HCT116 (cell line): ENCODE measurements at places on chromosomes 4 and X.

DNA sequence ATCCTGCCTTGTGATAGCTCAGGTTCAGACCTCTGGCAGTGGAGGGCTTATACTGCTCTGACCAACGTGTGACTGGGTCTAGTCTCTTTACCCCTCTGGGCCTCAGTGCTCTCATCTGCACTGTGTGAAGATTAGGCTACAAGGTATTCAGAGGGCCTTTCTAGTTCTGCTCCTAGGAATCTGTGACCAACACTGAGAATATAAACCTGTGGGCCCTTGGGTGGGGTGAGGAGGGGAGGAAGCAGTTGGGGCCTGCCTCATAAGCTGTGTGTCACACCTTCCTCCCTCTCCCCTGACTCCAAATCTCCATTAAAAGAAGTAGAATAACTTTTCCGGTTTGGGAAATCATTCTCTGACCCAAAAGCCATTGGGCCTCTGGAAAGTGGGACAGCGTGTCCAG lies 66.3 kb upstream of the MSN start:
- H3K27me3 ChIP-seq = no peaks in the 10 kb centered on the region
- H3K4me3 ChIP-seq = no peak overlapping the region
- H3K4me1 ChIP-seq = peaks cover under 1% of the 10 kb centered on the region; the same call in 1 of the 2 replicates

DNA sequence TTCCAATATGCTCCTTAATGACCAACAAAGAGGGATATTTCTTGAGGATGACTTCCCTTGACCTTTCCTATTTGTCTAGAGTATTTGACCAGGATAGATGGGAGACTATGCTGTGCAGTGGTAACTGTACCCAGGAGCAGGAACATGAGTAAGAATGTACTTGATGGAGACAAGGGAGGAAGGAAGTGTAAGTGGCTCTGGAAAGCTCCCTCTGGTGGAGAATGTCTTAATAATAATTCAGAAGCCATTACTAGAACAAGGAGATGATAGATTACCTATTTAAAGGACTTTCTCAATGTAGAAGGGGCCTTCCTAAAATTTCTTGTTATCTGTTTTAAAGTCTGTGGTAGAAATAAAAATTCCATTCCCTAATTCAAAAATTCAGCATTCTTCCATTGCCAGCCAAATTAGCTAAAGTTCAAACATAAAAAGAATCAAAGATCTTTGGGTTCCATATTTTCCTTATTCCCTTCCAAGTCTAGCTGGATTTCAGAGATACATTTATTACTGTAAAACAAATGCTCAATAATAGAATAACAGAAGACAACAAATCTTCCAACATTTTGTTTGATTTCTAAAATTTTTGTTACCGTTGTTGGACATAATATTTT lies 83.8 kb downstream of the GRID2 start:
- no peaks in the 10 kb centered on the region for H3K4me1 ChIP-seq
- peak; percentile 68 for DNase-seq
- H3K4me3 ChIP-seq = no peak overlapping the region
- no peak overlapping the region for H3K27ac ChIP-seq

DNA sequence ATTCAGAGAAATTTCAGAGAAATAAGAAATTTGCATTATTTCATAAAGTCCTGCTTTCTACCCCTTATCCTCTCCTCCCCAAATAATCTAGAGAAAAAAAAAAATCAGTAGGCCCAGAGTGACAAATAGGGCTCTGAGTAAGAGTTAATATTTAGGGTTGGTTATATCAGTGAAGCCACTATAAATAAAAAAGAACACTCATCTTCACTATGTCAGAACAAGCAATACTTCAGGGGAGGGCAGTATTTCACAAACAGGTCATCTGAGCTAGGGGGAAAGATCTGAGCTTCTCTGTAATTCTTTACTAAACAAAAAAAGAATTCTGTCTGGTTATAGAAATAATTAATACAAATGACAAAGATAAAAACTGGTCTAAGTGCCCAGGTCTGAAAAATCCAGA lies 39.4 kb downstream of the PDE5A start:
- H3K27me3 ChIP-seq = no peaks in the 10 kb centered on the region
- H3K36me3 ChIP-seq = no peaks in the 10 kb centered on the region
- no peaks in the 10 kb centered on the region for H3K4me1 ChIP-seq
- no peak overlapping the region for H3K4me3 ChIP-seq
- no peak for DNase-seq
- no peak overlapping the region for H3K27ac ChIP-seq

- DNase-seq = no peak
- no peaks in the 10 kb centered on the region for H3K36me3 ChIP-seq
- H3K4me3 ChIP-seq = no peak overlapping the region
- no peaks in the 10 kb centered on the region for H3K27me3 ChIP-seq
- no peaks in the 10 kb centered on the region for H3K4me1 ChIP-seq
These were observed 10.8 kb downstream of the CA5B start for GRCh38 chrX:15748841-15749240.

- no peak overlapping the region for H3K27ac ChIP-seq
- peak; percentile 24 for DNase-seq
- H3K4me3 ChIP-seq = no peak overlapping the region
These were observed 419.9 kb upstream of the NWD2 start for GRCh38 chr4:36824682-36825081.

DNA sequence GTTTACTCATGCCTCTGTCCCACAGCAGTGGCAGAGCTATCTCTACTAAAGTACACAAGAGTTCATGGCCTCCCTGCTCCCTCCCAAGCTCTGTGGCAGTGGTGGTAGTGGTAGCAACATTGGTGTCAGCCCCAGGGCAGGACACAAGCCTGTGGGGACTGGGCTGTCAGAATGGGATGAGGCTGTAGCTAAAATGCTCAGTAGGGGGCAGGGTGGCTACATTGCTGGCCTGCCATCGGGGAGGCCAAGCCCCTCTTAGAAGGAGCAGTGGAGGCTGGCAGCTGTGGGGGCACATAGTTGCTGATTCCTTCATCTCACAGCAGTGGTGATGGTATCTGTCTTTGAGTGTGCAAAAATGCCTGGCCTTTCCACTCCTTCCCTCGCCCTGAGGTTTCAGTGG lies 461.7 kb downstream of the PCDH18 start:
- no peaks in the 10 kb centered on the region for H3K4me1 ChIP-seq
- H3K4me3 ChIP-seq = no peak overlapping the region
- no peak for DNase-seq
- H3K27ac ChIP-seq = no peak overlapping the region

- H3K27ac ChIP-seq = no peak overlapping the region
- DNase-seq = no peak
- no peaks in the 10 kb centered on the region for H3K36me3 ChIP-seq
- no peaks in the 10 kb centered on the region for H3K4me1 ChIP-seq
These were observed 98.1 kb upstream of the ENPP6 start for GRCh38 chr4:184315675-184316359.

DNA sequence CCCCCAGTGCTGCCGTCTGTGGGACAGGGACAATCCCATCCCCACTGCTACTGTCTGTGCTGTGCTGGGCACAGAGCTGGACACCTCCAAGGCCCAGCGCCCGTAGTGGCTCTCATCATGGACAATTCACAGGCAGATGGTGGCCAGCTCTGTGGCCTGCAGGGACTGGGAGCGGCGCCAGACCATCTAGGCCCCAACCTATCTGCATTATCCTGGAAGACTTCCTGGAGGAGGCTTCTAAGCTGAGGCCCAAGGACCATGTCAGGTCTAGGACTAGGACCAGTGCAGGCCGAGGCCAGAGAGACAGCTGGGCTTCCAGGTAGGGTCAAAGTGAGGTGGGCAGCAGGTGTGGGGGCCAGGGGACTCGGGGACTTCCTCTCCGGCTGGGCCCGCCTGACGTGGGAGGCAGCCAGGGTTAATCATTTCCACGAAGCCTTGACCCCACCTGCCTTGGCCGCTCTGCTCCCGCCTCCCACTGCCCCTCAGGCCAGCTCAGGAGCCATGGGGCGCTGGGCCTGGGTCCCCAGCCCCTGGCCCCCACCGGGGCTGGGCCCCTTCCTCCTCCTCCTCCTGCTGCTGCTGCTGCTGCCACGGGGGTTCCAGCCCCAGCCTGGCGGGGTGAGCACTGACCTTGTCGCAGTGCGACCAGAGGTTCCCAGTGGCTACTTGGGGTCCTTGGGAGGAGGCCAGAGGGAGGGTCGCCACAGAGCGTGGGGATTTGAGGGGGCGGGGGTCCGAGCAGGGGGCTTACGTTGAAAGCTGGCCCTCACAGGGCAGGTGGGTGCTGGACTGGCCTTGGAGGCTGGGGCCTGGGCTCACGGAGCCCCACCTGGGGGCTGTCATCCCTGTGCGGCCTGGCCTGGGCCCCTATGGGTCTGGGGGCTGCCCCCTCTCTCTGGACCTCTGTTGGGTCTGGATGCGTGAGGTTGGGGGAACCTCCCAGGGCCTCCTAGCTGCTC lies at the start of gene HGFAC:
TSS of gene HGFAC (plus strand) at position 468 of the 959 bp plus-strand sequence. CDS start at position 502, 34 bp downstream.
- H3K36me3 ChIP-seq = no peaks in the 10 kb centered on the region
- no peak within 1 kb of the TSS for H3K4me3 ChIP-seq
- no peak for DNase-seq

GRCh38 chr4:106347167-106347566 lies 21.4 kb downstream of the GIMD1 start:
- H3K4me3 ChIP-seq = no peak overlapping the region
- H3K27ac ChIP-seq = no peak overlapping the region
- peaks cover 19% of the 10 kb centered on the region; the same call in 1 of the 2 replicates for H3K36me3 ChIP-seq
- no peak for DNase-seq
- H3K27me3 ChIP-seq = no peaks in the 10 kb centered on the region

GRCh38 chr4:7206911-7207567 lies 14.7 kb downstream of the SORCS2 start:
- no peaks in the 10 kb centered on the region for H3K36me3 ChIP-seq
- H3K4me1 ChIP-seq = peaks cover 34% of the 10 kb centered on the region
- H3K27me3 ChIP-seq = no peaks in the 10 kb centered on the region
- DNase-seq = no peak
- peak overlapping the region; percentile 62 for H3K27ac ChIP-seq

DNA sequence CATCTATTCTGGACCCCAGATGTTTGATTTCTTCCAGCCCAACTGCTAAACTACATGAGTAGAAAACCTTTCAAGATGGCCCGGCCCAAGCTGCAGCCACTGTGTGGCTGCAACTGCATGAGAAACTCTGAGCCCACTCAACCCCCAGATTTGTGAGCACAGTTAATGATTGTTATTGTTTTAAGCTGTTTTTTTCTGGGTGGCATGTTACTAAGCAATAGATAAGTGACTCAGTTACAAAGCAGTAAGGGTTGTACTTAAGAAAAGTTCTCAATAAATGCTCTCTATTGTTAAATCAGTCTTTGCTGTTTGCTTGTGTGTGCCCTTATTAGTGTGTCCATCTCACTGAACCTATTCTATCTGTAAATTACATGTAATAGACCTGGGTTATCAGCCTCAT lies 51.8 kb downstream of the GC start:
- no peaks in the 10 kb centered on the region for H3K27me3 ChIP-seq
- no peak overlapping the region for H3K4me3 ChIP-seq
- H3K4me1 ChIP-seq = no peaks in the 10 kb centered on the region
- no peak overlapping the region for H3K27ac ChIP-seq
- H3K36me3 ChIP-seq = no peaks in the 10 kb centered on the region

DNA sequence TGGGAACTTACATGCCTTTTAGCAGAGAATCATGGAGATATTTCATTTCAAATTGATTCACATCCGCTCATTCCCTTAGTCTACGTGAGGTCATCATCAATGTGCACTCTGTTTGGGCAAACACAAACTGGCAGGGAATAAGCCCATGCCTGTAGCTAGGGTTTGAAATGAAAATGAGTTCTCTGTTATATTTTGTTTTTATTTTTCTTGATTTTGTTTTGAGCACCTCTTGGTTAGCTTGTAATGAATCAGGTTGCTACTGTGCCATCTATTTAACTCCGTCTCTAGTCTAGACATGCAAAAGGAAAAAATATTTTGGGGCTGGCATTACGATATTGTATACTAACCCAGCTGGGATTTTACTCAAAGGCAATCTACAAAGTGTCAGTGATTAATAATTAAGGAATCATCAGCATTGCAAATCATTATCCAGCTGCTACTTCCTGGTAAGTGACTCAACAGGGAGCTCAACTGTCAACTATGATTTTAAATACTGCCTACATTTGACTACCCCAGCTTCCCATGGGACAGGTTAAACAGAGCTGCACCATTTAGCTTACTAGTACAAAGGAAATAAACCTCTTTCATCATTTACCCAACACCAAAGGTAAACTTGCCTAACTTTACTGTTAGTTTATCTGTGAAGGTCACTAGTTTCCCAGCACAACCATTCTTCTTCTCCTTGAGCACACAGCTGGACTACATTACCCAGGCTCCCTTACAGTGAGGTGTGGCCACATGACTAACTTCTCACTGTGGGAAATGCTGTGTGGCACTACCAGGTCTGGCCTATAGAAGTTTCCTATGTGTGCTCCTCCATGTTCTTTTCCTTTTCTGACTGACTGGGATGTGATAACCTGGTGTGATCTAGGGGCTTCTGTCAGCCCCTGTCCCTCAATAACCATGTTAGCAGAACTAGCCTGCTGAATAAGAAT lies 21.2 kb upstream of the TRPC5OS start:
- H3K27me3 ChIP-seq = no peaks in the 10 kb centered on the region
- peak; percentile 23 for DNase-seq
- H3K4me1 ChIP-seq = no peaks in the 10 kb centered on the region
- no peak overlapping the region for H3K4me3 ChIP-seq
- H3K27ac ChIP-seq = no peak overlapping the region
- no peaks in the 10 kb centered on the region for H3K36me3 ChIP-seq
